CD4-positive, alpha-beta T cell treated with Interleukin-17A for 1 hour (primary cell): ENCODE measurements at places on chromosomes 12 and 14.
A peak's percentile ranks its signal among the peaks of the same experiment; 100 is the strongest.

DNA sequence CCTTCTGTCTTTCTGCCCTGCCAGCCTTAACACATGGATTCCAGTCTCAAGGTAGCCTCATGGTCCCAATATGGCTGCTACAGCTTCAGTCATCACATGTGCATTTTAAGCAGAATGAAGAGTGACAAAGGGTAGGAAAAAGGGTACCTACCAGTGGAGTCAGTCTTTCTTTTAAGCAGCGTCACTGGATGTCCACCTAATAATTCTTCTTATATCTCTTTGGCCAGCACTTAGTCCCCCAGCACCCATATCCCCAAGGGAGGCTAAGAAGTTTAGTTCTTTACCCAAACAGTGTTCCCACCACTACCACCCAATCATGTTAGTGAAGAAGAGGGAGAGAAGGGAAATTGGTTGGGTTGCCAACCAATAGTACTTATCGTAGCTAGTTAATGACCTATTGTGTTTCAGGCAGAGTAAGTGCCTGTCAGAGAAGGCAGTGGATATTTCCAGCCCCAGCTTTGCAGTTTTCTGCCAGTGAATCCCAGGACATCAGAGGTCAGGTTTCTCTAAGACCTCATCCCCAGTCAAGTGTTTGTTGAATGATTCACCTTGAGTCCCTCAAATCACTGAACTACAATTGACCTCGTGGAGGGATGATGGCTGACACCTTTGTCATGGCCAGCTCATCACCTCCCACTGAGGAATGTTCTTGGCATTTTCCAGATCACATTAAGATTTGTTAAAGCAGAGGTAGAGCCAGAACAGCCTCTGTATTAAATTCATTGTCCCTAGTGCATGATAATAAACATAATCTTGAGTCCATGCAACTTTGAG, 250.9 kb upstream of the CRY1 start:
- no peak for DNase-seq

DNA sequence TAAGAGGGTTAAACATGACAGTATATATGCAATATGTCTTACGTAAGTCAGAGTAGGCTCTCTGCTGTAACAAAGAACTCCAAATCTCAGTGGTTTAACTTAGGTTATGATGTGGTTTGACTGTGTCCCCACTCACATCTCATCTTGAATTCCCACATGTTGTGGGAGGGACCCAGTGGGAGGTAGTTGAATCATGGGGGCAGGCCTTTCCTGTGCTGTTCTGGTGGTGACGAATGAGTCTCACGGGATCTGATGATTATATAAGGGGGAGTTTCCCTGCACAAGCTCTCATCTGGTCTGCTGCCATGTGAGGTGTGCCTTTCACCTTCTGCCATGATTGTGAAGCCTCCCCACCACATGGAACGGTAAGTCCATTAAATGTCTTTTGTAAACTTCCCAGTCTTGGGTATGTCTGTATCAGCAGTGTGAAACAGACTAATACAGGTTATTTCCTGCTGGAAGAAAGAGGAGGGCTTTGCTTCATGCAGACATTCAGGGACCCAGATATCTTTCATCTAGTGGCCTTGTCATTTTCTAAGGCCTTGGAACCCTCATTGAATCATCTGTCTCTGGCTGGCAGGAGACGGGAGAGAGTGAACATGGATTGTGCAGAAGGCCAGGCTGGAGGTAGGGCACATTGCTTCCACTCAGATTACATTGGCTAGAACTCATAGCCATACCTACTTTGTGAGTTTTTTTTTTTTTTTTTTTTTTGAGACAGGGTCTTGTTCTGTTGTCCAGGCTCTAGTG, 96.1 kb downstream of the CRADD start:
- peak; percentile 52 for DNase-seq

- DNase-seq = no peak
Measured at GRCh38 chr12:132105467-132105866, 38.7 kb downstream of the DDX51 start.

GRCh38 chr14:92277031-92277430, 45.9 kb upstream of the SLC24A4 start:
- DNase-seq = no peak

GRCh38 chr12:129185855-129186254, 332.6 kb downstream of the GLT1D1 start:
- no peak for DNase-seq

GRCh38 chr12:132824053-132824452, 4.6 kb downstream of the GOLGA3 start:
- no peak for DNase-seq

GRCh38 chr12:94039914-94040313, 108.5 kb upstream of the PLXNC1 start:
- no peak for DNase-seq

- DNase-seq = no peak
Measured at GRCh38 chr14:59213368-59214315, 25.2 kb downstream of the DAAM1 start.

DNA sequence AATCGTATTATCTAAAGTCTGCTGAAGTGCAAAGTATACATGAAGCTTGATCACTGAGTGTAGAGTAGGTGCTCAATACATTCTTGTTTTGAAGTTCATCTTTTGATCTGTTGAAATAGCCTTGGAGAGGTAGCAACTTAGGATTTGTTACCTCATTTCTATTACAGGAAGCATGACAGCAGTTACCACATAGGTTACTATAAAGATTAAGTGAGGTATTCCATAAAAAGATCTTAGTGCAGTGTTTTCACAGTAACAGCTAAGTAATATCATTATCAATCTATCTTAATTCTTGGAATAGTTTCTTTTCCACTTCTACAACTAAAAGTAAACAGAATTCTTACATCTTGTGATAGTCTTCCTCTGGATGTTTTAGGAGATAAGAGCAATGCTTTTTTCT, 50.9 kb downstream of the BTBD7 start:
- no peak for DNase-seq

DNA sequence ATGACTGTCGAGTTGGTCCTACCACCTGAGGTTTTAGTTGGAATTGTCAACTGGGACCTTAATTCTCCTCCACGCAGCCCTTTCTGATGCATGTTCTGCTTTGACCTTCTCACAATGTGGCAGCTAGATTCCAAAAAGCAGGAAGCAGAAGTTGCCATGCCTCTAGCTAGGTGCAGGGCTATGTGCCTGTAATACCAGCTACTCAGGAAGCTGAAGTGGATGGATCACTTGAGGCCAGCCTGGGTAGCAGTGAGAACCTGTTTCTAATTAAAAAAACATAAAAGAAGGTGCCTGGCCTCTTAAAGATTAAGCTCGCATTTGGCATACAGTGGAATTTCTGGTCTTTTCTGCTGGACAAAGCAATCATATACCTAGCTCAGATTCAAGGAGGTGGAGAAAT, 77.1 kb downstream of the FGD4 start:
- no peak for DNase-seq

GRCh38 chr14:100293497-100294212, 12.6 kb downstream of the SLC25A29 start:
- DNase-seq = no peak

DNA sequence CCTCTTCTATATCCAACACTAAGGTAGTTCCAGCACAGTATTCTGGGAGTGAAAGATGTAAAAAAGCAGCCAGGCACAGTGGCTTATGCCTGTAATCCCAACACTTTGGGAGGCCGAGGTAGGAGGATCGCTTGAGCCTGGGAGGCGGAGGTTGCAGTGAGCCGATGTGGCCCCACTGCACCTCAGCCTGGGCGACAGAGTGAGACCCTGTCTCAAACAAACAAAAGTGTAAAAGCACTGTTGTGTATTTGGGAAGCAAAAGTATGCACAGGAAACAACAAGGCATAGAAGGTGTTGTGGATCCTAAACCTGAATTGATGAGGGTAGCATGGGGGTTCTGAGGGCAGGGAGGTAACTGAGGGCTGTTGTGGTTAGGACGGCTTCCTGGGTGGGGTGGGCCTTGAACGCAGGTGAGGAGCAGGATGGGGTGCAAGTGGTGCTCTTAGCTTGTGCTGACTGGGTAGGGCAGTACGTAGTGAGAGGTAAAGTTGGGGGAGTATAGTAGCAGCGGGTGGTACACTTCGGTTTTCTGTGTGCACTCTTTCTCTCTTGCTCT, 64.2 kb downstream of the RASSF3 start:
- peak; percentile 80 for DNase-seq

DNA sequence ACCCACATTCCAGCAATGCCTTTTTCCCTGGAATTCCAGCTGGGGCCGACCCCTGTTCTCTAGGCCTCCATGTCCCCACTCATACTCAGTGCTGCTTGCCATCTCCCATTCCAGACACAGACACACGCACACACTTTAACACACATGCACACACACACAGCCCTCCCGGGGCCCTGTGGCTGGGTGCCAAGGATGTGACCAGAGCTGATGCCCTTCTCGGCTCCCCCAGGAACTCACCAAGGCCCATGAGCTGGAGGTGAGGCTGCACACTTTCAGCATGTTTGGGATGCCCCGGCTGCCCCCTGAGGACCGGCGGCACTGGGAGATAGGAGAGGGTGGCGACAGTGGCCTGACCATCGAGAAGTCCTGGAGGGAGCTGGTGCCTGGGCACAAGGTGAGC, 4.3 kb downstream of the PLEKHG6 start:
- DNase-seq = no peak
